ENCODE measurements at places on chromosomes 5 and 9.

- no peak for DNase-seq
Measured at GRCh38 chr5:132787076-132787475, 10.0 kb upstream of the SEPTIN8 start.

GRCh38 chr9:5749306-5749705 is 83.6 kb downstream of the ERMP1 start:
- no peak for DNase-seq

DNA sequence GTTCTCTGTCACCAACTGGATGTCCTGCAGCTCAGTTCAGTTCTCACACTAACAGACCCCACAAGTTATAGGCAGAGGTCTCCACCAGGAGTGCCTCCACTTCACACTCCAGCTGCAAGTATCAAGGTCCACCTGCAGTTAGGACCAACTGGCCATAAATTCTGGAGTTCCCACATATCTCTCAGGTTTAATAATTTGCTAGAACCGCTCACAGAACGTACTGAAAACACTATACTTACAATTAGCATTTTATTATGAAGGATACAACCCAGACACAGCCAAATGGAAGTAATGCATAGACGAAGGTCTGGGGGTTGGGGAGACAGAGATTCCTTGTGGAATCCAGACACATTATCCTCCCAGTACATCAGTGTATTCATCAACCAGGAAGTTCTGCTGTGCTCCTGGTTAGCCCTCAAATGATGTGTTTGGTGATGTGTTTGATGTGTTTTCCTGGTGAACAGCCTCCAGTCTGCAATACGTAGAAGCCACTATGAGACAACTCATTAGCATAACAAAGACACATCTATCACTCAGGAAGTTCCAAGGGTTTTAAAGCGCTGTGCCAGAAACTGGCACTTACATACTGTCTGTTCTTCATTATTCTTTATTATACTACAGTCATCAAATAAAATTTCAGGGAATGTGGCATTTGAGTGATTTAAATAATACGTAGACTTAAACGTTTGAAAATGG is 25.4 kb downstream of the OGN start:
- DNase-seq = no peak

GRCh38 chr5:132687995-132688394 is 14.2 kb downstream of the IL4 start:
- no peak for DNase-seq

- no peak for DNase-seq
Measured at GRCh38 chr9:114383521-114384231, 4.1 kb downstream of the AKNA start.

DNA sequence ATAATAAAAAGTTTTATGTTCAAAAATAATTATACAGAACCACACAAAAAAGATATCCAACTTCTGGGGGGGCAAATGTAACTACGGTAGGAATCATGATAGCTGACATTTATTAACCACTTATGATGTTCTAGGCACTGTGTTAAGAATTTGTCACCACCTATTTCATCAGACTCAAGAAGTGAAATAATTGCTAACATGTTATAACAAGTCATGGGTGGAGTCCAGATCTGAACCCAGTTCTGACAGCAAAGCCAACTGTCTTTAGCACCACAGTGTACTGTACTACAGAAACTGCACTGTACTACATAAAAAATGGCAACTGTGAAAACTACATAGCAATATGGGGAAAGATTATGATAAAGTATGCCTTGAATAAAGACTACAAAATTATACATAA is 3.0 kb upstream of the SAP30L start:
- DNase-seq = no peak
